ENCODE measurements at places on chromosomes 4 and X.

DNA sequence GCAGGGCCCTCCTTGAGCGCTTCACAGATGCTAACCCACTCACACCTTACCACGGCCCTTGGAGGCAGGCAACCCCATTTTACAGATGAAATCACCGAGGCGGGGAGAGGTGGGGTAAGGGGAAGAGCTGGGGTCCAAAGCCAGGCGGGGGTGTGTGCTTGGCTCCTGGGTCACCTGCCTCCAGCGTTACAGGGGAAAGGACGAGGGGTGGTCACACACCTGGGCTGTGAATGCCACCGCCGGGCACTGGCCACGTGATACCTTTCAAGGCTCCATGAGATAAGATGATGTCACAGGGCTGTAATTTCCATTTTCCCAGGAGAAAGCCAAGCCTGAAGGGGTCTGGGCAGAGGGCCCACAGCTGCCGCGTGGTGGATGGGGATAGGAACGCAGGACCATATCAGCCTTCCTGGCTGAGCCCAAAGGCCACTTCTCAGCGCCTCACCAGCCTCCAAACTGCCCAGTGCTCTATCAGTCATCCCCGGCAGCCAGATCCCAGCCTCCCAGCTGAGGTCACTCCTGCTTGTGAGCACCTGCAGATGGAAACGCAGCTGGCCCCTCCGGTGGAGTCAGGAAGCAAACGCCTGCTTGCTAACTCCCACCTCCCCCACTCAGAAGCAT is 62.4 kb upstream of the CRMP1 start:
- DNase-seq = no peak

DNA sequence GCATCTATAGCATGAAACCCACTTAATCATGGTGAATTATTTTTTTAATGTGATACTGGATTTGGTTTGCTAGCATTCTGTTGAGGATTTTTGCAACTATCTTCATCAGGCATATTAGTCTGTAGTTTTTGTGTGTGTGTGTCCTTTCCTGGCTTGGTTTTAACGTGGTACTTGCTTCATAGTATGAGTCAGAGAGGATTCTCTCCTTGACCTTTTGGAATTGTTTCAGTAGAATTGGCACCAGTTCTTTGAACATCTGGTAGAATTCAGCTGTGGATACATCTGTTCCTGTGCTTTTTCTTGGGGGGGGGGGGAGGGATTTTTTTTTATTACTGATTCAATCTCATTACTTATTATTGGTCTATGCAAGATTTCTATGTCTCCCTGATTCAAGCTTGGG is 232.0 kb upstream of the KLF8 start:
- DNase-seq = no peak

GRCh38 chr4:123265443-123265842 is 131.2 kb upstream of the SPRY1 start:
- no peak for DNase-seq

DNA sequence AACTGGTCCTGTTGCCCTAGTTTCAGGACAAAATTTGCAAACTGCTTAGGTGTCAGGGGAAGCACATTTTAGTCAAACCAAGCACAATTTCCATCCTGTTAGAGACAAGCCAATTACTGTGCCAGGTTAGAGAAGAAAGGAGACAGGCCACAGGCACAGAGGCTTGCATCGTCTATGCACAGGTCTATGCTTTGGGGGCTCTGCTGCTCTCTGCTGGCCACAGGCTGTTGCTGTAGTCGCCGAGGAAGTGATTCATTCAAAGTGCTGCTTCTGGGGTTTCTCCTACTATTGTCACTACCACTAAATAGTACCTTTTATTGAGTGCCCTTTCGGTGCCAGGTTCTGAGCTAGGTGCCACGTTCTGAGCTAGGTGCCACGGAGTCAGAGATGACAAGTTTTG is 45.5 kb downstream of the VGLL1 start:
- peak; percentile 58 for DNase-seq

GRCh38 chrX:57270980-57271379 is 15.5 kb upstream of the FAAH2 start:
- no peak for DNase-seq

DNA sequence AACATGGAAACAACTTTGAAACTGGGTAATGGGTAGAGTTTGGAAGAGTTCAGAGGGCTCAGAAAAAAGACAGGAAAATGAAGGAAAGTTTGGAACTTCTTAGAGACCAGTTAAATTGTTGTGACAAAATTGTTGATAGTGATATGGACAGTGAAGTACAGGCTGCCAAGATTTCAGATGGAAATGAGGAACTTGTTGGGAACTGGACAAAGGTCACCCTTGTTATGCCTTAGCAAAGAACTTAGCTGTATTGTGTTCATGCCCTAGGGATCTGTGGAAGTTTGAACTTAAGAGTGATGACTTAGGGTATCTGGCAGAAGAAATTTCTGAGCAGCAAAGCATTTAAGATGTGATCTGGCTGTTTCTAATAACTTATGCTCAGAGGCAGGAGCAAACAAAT is 5.1 kb upstream of the ARL13A start:
- DNase-seq = no peak

DNA sequence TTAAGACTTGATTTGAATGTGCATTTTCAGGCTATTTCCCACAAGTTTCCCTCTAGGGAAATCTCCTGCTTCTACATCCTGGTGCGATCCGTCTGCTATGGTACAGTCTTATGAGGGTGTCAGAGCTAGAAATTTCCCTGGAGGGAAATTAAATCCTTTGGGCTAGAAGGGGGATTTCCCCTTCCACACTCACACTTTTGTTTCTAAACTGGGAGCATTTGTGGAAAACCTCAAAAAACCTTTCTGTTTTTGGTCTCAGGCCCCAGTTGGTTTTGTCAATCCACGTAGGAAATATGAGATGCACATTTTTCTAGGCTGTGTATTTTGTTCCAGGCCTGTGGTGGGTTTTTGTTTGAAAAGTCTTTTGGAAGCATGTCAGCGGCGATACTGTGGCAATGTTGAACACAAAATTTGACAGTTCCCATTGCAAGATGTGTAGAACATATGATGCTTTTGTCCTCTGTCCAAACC is 17.8 kb downstream of the HMGB3 start:
- DNase-seq = no peak

DNA sequence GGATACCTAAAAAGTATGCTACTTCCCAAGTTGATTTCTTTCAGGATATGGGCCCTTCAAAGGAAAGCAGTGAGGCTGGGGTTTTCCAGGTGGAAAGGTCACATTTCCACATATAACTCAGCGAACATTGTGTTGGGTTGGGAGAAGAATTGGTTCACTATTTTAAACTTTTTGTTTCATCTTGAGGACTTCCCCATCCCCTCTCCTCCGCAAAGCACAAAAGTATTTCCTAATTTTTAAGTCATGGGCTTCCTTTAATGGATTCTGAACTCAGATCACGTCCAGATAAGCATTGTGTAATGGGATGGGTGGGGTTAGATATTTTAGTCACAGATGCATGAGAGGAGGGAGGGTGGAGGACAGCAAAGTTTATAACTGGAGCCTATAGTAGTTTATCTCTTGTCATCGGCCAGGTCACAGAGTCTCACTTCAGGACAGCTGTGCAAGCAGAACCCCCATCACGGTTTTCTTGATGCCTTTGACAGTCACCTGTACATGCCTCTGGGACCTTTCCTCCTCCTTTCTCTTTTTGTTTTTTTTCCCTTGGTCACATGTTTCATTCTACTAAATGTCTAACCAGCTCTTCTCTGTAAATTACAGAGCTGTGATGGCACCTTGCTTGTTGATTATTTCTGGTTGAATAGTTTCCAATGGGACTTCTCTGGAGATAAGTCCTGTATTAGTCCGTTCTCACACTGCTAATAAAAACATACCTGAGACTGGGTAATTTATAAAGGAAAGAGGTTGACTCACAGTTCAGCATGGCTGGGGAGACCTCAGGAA is 115.4 kb downstream of the PTTG2 start:
- DNase-seq = no peak

DNA sequence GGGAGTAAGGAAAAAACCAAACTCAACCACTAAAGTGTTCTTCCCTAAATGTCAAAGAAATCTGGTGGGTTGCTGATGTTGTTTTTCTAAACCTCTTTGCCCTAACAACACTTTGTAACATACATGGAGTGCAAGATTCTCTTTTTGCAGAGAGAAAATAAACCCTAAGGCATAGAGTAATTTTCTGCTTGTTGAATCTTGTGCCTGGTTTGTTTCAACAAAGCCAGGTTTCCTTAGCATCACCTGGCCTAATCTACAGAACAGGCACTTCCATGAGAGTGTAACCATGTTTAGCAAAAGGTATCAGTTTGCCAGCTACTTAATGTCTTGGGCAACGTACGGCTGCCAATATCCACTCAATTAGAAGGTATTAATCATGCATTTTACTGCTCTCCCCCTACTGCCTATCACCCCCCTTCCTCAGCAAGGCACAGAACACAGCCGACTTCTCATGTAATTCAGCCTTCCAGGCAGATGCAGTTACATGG is 219.2 kb downstream of the MAML3 start:
- DNase-seq = no peak

GRCh38 chr4:41287005-41287404 is 30.3 kb downstream of the UCHL1 start:
- no peak for DNase-seq

- DNase-seq = no peak
These were observed 10.1 kb upstream of the MAP7D3 start for GRCh38 chrX:136261321-136261720.

GRCh38 chr4:8730681-8731080 is 138.1 kb downstream of the CPZ start:
- no peak for DNase-seq

DNA sequence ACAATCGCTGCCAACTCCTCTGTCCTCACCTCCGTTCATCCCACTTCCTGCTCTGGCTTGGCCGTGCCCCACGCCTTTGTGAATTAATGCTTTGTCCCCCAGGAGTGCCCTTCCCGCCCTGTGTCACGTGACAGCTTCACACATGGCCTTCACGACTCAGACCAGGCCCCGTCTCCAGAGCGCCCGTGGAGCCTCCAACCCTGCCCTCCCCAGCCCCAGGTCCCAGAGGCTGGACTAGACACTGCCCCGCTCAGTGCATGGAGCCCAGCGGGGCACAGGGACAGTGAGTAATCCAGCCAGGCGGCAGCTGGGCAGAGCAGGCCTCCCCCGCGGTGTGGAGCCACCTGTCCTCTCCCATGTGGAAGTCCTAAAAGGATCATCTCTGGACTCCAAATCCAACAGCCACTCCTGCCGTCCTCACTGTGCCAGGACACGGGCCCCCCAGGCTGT is 7.4 kb downstream of the ADRA2C start:
- DNase-seq = no peak

- no peak for DNase-seq
These were observed 235.1 kb upstream of the CPEB2 start for GRCh38 chr4:14767142-14767541.

DNA sequence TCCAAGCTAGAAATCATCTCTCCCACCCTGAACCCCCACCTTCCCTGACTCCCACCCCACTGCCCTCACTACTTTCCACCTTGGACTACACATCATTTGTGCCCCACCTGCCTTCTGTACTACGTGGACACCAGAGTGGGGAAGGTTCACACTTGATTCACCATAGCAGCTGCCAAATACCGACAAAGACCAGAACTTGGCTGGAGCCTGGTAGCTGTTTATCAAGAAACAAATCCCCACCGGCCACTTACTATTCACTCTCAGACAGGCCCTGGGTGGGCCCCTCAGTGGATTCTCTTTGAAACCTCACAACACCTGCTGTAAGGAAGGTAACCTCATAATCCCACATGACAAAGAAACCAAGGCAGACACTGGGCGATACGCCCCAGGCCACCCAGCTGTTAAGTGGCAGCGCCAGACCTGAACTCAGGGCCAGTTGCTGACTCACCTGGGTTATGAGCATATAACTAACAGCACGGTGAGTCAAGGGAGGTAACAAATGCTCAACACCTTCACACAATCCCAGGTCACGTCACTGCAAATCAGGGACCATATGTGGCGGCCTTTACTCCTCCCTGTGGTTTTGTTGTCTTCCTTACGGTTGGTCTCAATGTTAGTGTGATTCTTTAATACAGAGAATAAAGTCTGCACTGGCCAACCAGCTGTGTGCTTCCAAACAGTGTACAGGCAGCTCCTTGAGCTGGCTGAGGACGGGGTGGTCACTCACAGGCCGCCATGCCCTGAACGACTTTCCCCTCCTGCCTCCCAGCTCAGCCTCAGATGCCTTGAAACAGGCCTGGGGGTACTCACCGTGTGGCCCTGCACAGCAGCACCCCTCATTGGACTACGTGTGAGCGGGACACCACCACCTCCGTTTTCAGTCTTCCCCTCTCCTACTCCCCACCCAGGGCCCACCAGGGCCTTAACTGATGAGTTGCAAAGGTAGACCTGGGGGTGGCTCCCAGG is 7.5 kb downstream of the WDR1 start:
- no peak for DNase-seq

GRCh38 chr4:71687056-71687455 is 96.8 kb downstream of the GC start:
- DNase-seq = no peak

DNA sequence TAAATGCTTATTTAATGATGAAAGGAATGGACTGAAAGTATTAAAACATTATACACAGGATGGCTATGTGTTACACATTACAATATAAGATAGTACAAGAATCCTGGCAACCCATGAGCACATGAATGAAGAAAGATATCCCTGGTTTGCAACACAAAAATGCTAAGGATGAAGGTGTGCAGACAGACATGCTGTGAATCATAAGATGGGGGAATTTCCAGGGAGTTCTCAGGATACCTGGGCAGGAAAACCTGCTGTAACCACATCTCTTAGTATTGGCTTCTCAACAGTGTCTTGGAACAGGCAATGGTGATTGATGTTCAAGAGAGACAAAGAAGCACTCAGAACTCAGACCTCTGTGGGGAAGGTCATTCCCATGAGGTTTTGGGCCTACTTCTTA is 23.9 kb upstream of the ANOS1 start:
- DNase-seq = no peak

DNA sequence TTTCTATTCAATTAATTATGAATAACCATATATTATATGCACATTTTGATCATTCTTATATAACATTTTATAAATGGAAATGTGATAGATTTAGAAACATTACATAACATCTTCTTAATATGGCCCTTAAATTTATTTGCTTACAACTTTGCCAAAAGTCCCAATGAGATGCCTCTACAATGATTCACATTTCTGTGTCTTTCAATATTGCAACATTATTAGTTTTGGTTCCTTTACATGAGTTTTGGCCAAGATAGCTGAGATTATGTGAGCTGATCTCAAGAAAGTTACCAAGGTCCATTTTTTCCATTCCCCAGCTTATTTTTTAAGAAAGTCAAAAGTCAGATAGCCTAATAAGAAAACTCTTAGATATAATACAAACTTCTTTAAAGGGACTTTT is 361.2 kb downstream of the PCDH7 start:
- DNase-seq = no peak

GRCh38 chr4:83783215-83783614 is 247.3 kb downstream of the GPAT3 start:
- DNase-seq = no peak

Data from stimulated activated CD4-positive, alpha-beta T cell treated with anti-CD3 and anti-CD28 coated beads, TNF-alpha, amount 100 ng/mL, for 48 hours (primary cell).